NCI-H1092 (cell line): ENCODE measurements at places on chromosomes 5 and 9.

DNA sequence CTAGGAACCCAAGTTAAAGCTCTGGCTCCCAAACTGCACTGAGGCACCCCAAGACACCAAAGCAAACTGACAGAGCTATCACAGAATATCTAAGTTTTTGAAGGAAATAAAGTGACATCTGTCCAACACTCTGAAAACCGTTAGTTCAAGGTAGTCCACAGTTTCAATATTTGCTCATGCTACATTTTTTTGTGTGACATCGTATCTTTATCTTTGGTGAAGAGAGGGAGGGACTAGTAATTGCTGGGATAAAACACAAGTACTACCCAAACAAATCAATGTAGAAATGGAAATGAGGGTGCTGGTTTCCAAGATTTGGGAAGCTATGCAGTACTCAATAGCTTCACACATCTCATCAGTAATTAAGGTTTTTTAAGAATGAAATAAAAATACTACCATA lies 20.6 kb downstream of the LIFR start:
- DNase-seq = no peak

DNA sequence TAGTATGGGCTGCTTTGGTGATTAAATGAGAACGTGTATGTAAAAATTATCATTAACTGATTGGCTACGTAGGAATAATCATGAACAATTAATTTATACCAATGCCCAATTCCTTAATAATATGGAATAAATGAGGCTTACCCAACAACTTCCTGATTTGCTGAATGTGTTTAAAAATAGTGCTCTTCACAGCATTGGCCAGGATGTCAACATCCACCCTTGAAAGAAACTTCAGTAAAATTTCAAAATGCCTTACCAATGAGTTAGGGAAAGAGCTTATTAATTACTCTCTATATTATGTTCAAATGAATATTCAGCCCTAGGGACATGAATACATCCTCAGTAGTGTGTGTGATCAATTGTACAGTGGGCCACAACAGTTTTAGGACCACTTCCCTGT lies 401.4 kb downstream of the PSAT1 start:
- no peak for DNase-seq

- no peak for DNase-seq
Measured at GRCh38 chr9:104269996-104270963, 176.2 kb downstream of the SMC2 start.

GRCh38 chr5:41457094-41457493 lies 53.3 kb downstream of the PLCXD3 start:
- DNase-seq = no peak

DNA sequence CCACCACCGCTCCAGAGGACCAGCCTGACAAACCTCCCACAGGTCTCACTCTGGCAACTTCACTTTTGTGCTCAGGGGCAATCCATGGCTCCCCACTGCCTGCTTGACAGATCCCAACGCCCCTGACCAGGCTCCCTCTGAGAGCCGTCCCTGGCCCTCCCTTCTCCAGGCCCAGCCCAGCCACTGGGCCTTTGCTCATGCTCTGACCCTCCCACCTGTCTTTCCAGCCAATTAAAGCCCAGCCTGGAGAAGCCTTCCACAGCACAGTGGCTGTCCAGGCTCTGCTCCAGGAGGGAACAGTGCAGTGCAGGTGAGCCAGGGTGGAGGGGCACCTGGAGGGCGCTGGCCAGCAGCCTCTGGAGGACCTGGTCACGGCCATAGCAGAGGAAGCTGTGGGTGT lies 3.3 kb downstream of the ENTPD2 start:
- DNase-seq = no peak

DNA sequence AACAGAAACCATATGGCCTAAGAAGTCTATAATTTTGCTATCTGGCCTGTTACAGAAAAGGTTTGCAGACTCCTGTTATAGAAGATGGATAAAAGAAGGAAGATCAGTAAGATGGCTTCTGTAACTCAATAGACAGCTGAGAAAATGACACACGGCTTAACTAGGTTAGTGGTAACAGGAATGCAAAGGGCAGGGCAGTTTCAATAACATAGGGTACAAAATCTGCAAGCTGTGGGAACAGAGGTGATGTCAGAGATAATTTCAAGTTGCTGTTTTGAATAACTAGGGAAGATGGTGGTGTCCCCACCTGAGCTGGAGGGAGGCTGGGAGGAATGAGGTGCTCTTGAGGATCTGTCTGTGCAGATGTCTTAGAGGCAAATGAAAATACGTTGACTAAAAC lies 106.5 kb downstream of the GLIS3 start:
- no peak for DNase-seq

DNA sequence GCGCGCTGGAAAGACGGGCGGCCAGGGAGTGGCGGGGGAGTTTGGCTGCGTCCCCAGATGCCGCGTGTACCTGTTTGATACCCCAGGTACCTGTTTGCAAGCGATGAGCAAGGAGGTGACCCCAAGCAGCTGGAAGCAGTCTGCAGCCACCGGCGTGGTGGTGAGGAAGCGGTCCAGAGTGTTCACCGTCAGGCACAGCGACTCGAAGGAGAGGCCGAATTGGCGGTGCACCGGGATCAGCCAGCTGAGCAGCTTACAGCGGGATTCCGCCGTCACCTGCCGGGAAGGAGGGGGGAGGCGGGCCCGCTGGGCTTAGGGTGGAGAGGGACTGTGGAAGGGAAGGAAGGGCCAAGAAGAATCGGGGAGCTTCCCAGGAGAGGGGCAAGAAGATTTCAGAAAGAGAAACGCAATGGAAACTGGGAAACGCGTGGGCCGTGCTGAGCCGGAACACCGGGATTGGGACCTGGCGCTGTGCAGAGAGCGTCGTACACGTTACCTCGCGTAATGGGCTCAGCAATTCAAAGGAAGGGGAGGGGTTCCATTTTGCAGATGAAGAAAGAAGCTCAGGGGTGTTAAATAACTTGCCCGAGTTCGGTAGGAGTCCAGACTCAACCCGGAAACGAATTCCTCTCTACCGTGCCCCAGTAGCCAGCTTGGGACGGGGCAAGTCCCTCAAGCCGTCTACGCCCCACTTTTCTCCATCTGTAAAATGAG lies 980 bp downstream of the CCNO start:
- DNase-seq = peak; percentile 3

DNA sequence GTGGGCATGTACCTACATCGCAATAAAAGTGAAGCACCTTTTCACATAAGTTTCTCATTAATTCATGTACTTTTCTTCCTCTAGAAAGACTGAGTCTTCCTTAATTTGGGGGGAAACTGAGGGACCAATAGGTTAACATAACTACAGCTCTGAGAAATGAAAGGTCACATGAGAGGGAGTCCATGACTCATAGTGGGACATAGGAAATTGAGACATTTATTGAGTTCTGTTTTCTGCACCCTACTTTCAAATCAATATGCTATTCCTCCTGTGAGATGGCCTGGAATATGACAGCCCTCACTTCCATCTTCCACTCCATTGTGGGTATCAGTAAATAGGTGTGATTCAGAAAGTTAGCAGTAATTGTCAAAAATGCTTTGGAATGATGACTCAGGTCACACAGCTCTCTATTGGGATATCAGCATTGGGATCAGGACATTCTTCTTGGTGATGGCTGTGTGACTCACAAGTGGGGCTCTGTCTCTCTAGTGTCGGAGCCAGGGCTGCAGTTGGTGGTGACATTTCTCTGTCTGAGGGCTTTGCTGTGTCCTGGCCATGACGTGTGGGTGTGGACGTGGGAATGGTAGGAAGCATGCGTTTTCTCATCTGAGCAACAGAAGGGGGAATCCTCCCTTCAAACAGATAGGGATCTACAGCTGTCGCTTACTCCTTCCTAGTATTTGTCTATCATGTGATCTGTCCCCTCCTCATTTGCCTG lies 125.0 kb downstream of the TRIO start:
- DNase-seq = no peak

- no peak for DNase-seq
Measured at GRCh38 chr5:32833127-32833526, 122.0 kb downstream of the NPR3 start.

DNA sequence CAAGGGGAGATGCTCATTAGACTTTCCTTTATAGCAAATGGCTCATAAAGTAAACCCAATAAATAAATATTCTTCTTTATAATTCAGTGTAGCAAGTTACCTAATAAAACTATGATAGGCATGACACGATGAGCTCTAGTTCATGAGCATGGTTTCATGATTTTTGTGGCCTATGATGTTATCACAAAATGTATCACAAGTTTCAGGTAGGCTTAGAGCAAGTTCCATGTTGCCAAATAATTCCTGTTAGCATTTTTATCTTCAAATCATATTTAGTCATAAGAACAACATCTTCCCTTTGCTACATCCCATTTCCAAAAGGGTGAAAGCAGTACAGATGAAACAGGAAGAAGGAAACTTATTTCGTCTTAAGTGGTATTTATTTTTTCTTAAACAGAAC lies 200.2 kb downstream of the ENC1 start:
- DNase-seq = no peak

- DNase-seq = peak; percentile 29
Measured at GRCh38 chr9:87678650-87679355, 47.1 kb upstream of the CTSL start.
